ENCODE measurements at places on chromosomes 5 and 9.

- no peak for DNase-seq
Measured at GRCh38 chr5:148993283-148993936, 69.5 kb downstream of the SH3TC2 start.

- DNase-seq, result no peak
Measured at GRCh38 chr5:168274406-168274805, 17.0 kb upstream of the WWC1 start.

DNA sequence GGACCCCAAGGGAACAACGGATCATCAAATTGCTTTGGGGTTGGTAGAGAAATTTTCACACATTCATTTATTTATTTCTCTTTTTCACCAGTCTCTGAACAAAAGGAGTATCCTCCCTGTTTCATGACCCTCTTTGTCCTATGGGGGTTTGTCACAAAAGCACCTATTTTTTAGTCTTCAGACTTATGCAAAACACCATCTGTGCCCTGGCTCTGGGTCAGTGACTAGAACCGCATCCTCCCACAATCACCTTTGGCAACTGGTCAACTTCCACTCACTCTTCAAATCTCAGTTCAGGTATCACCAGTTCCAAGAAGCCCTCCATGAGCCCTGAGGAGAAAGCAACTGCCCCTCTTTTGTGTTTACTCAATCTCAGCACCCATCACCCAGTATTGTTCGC, 395.7 kb downstream of the CDK5RAP2 start:
- DNase-seq, result no peak

DNA sequence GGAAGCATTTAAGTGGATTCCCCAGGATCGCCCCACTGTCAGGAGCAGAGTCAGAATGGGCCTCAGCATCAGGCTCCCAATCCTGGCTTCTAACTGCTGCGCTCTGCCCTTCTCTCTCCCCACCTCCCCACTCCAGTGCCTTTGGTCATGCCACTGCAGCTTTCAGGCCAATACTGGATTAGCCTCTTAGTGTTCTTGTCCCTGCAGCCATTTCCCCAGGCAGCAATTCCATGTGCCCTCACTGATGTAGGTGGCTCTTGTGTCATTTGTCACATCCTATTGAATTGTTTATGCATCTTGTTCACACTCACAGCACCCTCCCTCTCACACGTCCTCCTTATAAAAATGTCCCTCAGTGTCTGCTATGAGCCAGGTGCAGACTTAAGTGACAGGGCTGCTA, 544.2 kb upstream of the DAP start:
- no peak for DNase-seq

DNA sequence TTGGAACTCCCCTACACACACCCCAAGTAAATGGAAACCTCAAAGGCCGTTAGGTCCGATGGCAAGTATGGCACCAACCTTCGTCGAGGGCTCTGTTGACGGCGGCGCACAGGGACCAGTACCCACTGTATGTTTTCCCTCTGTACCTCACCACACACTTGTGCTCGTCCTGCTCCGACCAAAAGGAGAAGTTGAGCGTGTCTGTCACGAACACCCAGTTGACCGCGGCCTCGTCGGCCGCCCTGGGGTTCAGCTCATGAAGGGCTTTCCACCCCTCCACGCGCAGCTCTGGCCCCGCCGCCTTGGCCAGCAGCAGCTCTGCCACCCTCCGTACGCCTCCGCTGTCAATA, 24.0 kb downstream of the HNRNPK start:
- DNase-seq, result no peak

GRCh38 chr9:32992595-32993238, 8.7 kb downstream of the APTX start:
- no peak for DNase-seq

DNA sequence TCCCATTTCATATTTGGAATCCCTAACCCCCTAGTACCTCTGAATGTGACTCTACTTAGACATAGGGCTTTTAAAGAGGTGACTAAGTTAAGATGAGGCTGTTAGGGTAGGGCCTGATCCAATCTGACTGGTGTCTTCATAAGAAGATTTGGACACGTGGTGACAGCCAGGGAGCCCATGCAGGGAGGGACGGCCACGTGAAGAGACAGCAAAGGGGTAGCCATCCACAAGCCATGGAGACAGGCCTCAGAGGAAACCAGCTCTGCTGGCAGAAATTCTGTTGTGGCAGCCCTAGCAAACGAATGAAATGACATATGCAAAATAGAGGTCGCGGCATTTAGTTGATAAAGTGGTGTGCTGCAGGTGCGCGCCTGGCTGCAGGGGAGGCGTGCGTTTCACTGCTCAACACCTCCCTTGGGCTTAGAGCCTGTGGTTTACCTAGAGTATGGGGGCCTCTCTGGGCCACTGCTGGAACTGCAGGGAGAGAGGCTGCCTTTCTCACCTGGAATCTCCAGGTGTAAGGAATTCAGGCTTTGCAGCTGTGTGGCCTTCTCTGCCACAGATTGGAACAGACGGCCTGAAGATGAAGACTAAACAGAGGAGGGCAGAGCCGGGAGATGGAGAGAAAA, 7.1 kb upstream of the AFAP1L1 start:
- DNase-seq, result no peak

DNA sequence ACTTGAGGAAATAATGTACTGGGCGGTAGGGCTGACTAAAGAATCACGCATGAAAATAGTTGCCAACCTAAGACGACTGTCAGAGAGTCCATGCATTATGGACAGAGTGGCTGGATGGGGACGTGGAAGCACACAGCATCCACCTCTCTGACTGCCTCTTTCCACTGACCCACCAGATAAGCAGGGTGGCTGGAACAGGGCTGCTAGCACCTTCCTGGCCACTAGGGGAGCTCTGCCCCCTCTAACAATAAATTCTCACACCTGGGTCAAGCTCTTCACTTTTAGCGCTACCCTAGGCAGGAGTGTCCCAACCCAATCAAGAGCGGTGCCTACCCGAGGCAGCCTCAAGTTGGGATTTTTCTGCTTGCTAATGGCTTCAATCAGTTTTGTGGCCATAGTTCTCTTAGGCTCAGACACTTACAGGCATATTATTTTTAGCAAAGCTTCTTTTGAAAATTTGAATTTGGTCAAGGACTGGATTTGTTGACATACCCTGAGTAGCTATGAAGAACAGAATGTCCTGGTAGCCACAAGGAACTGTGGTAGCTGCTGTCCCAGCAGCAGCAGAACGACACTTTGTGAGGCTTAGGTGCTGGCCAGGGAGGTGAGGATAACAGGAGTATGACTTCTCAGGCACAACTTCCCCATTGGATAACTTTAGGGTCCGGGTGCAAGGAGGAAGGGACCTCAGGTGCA, 6.9 kb upstream of the TPM2 start:
- DNase-seq, result peak; percentile 39

GRCh38 chr5:123294544-123294943, 128.7 kb downstream of the CEP120 start:
- no peak for DNase-seq

DNA sequence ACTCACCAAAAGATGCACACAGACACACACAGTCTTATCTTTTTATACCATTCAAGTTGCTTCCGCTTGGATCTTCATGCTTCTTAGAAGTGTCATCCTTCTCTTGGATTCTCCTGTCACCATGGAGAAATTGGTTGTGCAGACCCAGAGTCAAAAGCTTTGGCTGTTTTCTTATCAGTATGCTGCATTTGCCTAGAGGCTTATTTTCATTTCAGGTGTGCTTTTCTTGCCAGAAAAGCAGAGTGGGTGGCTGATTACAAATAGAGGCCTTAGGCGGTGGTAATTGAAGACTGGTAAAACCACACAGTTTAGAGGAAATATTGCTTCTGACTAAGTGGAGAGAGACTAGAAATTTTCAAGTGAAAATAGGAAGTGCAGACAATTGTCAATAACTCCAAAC, 70.2 kb upstream of the TLE4 start:
- no peak for DNase-seq

DNA sequence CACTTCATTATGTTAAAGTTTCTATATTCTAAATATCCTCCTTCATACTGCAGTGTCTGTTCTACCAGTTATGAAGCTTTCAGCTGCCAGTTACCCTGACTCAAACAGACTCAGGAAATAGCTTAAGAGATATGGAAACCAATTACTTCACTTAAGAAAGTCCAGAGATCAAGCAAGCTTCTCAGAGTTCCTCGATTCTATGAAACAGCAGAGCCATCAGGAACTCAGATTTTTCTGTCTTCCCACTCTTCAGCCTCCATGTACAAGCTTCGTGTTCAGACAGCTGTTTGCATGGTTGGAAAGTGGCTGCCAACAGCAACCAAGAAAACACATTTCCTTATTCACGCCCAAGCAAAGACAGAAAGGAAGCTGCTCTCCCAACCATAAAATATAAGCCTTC, 216.1 kb downstream of the ACTL7B start:
- DNase-seq, result no peak

- DNase-seq, result no peak
Measured at GRCh38 chr5:141050622-141051520, at the start of gene PCDHB1. Gene PCDHB1 (plus strand): TSS chr5:141051374. CDS start chr5:141051471, 97 bp downstream.

DNA sequence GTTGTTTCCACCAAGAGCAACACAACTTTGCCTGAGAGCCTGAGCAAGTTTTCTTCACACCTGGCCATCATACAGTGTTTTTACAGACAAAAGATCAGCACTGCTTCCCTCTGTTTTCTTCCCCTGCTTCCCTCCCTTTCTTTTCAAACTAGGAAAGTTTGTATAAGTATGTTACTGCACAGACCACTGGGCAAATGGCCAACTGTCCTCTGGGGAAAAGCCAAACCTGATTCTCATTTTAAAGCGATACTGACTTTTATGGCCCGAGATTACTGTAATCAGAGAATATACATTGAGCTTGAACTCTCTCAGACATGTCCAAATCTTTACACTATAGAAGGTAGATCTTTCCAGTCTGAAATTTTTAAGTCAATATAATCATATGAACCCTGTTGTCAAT, 415.0 kb downstream of the NFIB start:
- DNase-seq, result no peak

GRCh38 chr9:72486594-72486955, 34.8 kb upstream of the TMC1 start:
- no peak for DNase-seq

DNA sequence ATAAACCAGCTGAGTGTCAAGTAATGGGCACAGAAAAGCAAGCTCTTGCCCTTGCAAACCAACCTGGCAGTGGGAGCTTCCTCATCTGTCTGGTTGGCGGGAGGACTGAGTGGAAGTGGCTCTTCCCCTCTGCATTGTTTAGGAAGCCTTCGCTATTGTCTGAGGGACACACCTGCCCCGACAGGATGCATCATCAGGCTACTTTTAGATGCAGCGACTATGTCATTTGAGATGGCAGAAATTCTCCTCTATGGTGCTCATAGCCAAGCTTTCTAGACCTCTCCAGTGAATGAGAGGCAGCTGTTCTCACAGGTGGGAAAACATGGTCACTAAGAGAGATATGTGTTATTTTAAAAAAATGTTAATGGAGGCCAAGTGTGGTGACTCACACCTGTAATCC, 104.0 kb downstream of the DOCK8 start:
- DNase-seq, result no peak

DNA sequence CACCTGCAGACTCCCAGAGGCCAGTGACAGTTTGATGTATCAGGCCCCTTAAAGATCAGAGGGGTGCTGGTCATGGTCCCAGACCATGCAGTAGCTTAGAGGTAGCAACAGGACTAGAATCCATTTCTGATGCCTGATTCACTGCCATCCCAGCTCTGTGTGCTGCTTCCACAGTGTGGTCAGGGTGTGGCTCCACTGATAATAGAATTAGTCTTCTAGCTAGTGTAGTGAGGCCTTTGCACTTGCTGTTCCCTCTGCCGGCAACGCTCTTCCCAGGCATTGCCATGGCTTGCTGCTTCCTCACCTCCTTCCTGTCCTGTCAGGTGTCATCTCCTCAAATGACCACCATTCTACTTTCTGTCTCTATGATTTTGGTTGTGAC, 15.8 kb downstream of the PPARGC1B start:
- DNase-seq, result no peak

DNA sequence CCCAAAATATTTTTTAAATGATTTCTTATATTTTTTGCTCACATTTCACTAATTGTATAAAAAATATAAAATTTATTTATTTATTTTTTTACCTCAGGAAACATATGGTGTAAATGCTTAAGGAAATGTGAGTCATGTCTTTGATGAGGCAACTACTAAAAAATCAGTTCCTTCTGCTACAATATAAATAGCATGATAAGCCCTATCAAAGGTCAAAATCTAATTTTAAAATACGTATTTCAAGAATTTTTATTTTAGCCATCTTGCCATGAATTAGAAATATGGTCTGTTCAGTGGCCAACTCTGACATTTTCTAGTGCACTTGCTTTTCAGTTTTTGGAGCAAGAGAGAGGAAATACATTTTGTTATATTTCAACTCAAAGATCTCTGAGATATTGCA, 50.5 kb downstream of the PDE4D start:
- DNase-seq, result no peak

GRCh38 chr9:126490871-126491567, 122.7 kb upstream of the LMX1B start:
- no peak for DNase-seq

- no peak for DNase-seq
Measured at GRCh38 chr5:88304356-88304755, 35.7 kb upstream of the TMEM161B start.

- no peak for DNase-seq
Measured at GRCh38 chr5:172450861-172451695, 3.2 kb downstream of the SH3PXD2B start.

- DNase-seq, result no peak
Measured at GRCh38 chr9:121179930-121180681, 21.6 kb downstream of the RAB14 start.

DNA sequence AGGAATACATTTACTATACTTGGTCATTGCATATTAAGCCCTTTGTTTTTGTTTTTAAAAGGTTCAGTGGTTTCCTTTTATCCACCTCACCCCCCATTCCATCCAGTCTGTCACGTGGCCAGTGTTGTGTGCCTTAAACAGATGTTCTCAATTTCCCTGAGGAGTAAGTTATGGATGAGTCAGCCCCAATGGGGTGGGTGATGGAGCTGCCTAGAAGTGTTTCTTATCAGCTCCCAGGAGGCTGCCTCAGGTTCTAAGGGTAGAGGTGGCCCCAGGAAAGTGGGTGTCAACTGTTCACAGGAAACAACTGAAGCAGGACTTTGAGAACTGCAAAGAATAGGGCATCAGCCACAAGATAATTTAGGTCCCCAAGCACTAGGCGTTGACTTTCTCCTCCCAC, 41.1 kb downstream of the ACTBL2 start:
- no peak for DNase-seq

DNA sequence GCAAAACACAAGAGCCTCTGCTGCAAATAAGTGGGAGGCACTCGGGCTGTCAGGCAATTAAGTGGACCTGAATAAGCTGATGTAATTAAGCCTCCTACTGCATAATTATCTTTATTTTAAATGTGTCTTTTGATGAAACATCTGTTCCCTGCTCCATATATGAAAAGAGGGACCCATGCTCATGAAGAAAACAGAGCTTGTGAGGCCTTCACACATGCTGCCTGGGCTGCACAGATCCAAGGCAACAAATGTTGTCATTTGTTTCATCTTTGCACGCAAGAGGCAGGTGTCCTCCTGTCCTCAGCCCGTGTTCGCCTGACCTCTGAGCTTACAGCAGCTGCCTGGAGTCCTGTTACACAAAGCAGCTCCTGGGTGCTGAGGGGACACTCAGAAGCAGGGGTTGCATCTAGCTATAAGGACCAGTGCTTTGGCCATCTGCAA, 381.1 kb downstream of the ZNF608 start:
- DNase-seq, result no peak
